ENCODE measurements at places on chromosomes 6 and 20.

GRCh38 chr20:36482044-36482473, 59.3 kb upstream of the MYL9 start:
- peak; percentile 98 for DNase-seq

- DNase-seq, result no peak
Measured at GRCh38 chr6:16420715-16421461, 182.5 kb downstream of the GMPR start.

DNA sequence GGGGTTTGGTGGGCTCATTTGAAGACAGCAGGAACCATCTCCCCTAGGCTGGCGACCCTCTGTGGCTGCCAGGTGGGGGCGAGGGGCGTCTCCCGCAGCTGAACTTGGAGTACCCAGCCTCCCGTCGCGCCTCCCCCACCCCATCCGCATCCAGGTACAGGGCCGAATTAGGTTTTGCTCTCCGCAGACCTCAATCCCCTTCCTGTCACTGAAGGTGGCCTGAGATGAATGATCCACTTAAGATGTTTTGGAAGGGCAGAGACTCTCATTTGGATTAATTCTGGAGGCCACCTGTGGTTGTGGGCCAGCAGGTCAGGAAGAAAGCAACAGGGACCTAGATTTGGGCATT, 493 bp downstream of the CD83 start:
- no peak for DNase-seq

- no peak for DNase-seq
Measured at GRCh38 chr6:151431337-151431736, 20.6 kb downstream of the RMND1 start.

- DNase-seq, result no peak
Measured at GRCh38 chr6:146154197-146154596, 125.3 kb downstream of the GRM1 start.

DNA sequence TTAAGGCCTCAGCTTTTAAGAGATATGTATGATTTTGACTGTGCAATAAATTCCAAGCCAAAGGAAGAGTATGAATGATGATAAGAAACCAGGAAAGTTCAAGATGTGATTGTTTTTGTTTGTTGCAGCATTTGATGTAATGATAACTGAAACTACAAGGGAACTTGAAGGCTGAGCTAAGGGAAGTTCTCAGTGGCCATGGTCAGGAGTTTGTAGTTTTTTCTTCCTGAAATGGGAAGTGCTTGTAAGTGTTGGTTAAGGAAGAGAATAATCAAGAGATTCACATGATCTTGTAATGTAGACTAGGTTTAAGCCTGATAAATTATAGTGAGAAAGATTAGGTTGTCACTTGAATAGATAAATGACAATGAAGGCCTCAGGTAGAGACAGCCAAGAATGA, 53.4 kb downstream of the PTCHD4 start:
- no peak for DNase-seq

DNA sequence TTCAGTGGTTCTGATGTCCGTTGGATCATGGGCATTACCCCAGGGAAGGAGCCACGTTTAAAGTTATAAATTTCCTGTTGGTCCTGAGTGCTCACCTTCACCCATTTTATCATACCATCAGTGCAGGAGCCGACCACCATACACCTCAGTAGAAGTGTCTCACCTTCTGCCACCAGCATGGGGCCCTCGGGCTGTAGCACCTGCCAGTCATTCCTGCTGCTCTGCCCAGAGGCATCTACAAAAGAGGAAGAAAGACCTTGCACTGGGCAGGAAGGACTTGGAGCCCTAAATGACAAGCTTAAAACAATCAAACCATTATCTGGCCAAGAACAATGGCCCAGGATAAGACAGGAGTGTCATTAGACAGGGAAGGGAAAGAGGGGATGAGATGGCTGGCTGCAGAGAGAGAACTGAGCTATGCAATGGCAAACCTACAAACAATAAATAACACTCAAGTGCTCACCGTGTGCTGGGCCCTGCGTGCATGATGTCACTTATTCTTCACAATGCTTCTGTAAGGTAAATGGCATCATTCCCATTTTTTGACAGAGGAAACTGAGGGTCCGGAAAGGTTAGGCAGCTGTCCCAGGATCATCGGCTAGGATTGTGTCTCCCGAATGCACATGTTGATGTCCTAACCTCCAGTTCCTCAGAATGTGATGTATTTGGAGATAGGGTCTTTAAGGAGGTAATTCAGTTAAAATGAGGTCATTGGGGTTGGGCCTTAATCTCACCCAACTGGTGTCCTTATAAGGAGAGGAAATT, 11.2 kb downstream of the SIRPB2 start:
- DNase-seq, result no peak

GRCh38 chr6:141734071-141734840, 398.5 kb upstream of the GJE1 start:
- DNase-seq, result no peak

DNA sequence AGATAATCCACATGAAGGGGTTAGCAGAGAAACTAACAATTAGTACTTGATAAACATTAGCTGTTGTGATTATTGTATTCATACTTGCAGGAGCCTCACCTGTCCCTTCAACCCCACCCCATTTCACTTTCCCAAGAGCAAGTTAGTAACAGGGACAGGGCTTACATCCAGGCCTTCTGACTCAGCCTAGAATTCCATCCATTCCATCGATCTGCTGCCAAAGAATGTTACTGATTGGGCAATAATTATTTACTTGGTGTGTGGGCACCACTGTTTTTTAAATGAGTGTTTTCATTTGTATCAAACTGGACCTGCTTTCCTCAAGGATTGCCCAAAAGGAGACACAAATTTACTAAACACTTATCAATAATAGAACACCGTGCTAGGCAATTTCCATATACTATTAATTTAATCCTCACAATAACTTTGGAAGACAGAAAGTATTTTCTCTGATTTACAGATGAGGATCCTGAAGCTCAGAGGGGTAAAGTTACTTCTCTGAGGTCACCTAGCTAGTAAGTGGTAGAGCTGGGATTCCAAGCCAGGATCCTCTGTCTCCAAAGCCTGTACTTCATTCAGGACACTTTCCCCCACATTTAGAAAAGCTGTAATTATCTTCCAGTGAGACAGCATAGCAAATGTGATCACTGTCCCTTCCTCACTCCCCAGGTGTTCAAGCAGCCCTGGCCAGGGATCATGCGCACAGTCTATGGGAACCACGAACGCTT, 32.8 kb downstream of the GSS start:
- peak; percentile 76 for DNase-seq

DNA sequence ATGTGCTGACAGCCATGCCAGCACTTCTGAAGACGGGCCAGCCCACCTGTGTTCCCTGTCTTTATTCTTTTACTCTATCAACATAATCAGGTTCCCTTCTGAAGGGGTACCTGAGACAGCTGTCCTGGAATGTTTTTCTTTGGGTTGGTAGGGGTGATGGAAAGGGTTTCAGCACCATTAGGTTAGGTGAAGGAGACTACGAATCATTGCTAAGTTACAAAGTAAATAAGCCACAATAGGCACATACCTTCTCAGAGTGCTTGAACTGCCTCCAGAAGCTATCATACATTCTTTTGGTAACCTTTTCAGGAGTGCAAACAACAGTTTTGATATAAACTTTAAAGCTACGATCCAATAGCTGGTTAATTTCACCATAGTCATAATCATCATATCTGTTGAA, 106.3 kb downstream of the SESN1 start:
- no peak for DNase-seq

- no peak for DNase-seq
Measured at GRCh38 chr6:111949546-111949945, 76.3 kb upstream of the FYN start.
